ENCODE measurements at places on chromosomes 5 and 9.

DNA sequence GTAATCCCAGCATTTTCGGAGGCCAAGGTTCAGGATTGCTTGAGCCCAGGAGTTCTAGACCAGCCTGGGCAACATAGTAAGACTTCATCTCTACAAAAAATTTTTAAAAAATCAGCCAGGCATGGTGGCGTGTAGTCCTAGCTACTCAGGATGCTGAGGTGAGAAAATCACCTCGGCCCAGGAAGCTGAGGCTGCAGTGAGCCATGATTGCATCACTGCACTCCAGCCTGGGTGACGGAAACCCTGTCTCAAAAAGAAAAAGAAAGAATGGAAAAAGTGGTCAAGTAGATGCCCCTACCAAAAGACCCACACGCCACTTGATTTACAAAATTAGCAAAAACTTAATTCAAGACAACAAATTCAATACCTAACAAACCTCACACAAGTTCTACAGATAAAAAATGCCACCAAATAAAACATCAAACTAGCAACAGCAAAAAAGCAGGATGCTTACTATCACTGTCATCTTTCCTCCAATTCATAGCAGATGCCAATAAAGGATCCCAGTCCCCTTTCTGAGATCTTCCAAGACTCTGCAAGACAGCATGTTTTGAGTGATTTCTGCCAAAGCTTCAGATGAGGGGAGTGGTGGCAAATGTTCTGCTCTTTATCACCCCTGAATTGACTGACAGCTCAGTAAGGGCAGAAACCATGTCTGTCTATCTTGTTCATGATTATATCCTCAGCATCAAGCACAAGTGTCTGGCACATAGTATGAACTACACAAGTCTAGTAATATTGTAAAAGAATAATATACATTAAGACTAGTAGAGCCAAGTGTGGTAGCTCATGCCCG lies 34.2 kb upstream of the TESK1 start:
- DNase-seq: no peak

DNA sequence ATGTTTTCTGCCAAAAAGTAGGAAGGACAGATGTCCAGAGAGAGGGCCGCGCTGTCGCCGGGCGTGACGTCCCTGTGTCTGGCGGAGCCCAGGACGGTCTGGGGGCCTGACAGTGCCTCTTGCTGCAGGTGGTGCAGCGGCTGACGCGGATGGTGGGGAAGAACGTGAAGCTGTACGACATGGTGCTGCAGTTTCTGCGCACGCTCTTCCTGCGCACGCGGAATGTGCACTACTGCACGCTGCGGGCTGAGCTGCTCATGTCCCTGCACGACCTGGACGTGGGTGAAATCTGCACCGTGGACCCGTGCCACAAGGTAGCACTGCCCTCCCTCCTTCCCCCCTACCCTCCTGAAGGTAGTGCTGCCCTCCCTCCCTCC lies 7.8 kb downstream of the NELFB start:
- no peak for DNase-seq

- no peak for DNase-seq
These were observed 153.9 kb downstream of the MARCHF11 start for GRCh38 chr5:16025681-16026080.

GRCh38 chr5:5050801-5051200 lies 89.3 kb upstream of the ADAMTS16 start:
- no peak for DNase-seq

DNA sequence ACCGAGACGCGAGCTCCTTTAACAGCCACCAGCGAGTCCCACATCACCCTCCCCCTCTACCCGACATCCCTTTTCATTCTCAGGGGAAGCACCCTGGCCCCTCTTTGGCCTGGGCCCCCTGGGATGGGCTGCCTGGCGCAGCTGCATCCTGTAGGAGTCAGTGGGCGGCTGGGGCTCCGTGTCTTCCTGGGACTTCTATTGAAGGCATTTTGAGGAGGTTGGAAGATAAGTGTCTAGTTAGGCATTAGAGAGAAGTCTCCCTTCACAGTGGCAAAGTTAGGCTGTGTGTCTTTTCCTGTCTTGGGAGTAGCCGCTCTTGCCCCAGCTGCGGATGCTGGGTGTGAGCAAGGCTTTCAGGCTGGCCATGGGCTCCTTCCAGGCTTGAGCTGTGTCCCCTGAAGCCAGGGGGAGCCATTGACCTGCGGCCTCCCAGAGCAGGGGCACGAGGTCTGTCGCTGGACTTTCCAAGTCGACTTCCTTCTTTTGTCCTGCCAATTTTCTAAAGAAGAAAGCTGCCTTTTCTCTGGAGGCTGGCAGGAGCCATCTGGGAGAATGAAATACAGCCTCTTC lies 18.6 kb upstream of the NKD2 start:
- DNase-seq: no peak

GRCh38 chr5:132491368-132492364 lies 1.1 kb upstream of the IRF1 start:
- no peak for DNase-seq

DNA sequence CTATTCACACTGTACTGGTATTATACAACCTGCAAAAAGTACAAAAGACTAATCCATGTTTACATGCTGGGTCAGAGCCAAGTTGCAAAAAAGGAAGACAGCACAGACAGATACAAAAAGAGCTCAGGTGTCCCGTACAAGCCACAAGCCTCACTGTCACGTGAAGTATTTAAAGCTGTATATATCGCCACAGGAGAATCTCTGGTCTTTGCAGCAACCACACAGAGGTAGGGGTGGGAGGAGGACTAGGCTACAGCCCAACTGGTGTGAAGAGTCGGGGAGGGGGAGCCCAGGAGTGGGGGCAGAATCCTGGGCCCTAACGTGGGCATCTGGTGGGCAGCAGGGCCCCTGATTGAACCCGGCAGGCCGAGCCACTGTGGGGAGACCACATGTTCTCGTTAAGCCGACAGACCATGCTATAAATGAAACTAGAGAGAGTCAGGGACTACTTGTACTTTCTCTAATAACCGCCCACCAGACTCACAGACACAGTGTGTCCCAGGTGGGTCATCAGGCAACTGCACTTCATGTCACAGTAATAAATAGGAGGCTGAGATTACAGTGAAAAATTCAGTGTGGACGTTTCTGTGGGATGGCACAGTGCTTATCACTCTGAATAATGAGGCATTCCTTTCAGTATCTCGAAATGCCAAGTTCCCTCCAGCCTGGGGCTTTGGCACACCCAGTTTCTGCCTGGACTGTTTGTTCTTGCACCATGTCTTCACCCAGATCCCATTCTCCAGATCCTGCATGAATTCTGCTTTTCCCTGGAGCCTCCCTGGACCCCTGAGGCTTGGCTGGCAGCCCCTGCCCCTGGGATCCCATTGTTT lies 79.3 kb upstream of the SH3PXD2B start:
- DNase-seq: no peak

DNA sequence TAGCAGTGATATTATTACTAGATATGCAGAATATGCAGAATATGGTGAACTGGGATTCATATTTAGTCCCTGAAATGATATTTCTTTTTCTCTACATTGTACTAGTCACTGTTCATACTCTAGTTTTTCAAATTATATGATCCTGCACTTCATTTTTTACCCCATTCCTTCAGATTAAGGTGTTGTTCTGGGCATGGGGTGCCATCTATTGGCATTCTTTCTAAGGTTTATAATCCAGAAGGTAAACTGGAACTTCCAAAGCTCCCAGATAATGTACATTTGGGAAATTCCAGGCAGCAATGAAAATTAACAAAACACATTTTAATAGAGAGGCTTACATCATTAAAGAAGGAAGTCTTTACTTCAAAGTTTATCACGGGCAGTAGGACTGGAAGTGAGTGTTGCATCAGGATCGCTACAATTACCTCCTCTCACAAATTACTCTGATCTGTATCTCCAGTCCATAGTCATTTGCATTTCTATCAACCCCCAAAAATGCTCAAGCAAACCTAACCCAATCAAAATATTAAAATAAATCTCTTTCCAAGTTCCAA lies 12.5 kb downstream of the RFX3 start:
- no peak for DNase-seq

GRCh38 chr9:81849631-81850259 lies 78.5 kb upstream of the SPATA31D4 start:
- DNase-seq: no peak

DNA sequence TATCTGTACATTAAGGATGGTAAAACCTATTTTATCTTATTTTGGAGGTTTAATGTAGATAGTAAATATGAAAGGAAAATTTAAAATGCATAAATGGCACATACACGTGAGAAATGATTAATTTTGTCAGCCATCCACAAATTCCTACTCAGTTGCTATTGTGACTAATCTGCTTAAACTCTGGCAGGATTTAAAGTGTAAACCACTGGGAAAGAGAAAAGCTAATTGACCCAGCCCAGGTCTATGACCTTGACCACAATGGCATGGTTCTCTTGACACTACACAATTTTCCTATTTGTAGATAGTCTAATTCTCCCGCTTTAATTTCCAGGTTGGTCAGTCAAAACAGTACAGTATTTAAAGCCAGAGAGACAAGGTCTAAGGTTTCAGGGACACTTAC lies 459.0 kb upstream of the KLF4 start:
- no peak for DNase-seq

GRCh38 chr5:31819926-31820516 lies 181.1 kb downstream of the PDZD2 start:
- DNase-seq: no peak

DNA sequence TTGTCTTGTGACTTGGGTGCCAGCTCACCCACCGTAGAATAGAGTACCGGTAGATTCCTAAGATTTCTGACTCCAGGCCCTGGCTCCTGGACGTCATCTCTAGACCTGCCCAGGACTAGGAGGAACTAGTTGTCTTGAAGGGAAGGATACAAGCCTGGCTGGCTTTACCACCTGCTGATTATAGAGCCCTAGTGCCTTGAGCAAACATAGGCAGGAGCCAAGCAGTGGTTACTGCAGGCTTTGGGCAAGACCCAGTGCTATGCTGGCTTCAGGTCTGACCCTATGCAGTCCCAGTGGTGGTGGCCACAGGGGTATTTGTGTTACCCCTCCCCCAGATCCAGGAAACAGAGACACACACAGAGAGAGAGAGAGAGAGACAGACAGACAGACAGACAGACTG lies 606.2 kb downstream of the PDE4D start:
- no peak for DNase-seq

- DNase-seq: no peak
These were observed 53.4 kb downstream of the CDK5RAP2 start for GRCh38 chr9:120526534-120526933.

DNA sequence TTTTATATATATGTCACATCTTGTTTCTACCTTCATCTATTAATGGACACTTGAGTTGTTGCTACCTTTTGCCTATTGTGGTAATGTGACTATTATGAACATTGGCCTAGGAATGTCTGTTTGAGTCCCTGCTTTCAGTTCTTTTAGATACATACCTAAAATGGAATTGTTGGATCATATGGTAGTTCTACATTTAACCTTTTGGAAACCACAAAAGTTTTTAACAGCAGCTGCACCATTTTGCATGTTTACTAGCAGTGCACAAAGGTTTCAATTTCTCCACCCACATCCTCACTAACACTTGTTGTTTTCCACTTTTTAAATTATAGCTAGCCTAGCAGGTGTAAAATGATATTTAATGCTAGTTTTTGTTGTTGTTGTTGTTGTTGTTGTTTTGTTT lies 88.4 kb downstream of the GALNT10 start:
- no peak for DNase-seq

GRCh38 chr5:56831773-56832172 lies 16.4 kb downstream of the MAP3K1 start:
- no peak for DNase-seq

GRCh38 chr5:105806596-105806995 lies 1864.1 kb downstream of the EFNA5 start:
- no peak for DNase-seq

- no peak for DNase-seq
These were observed 914 bp downstream of the LCN6 start for GRCh38 chr9:136747161-136748060.

DNA sequence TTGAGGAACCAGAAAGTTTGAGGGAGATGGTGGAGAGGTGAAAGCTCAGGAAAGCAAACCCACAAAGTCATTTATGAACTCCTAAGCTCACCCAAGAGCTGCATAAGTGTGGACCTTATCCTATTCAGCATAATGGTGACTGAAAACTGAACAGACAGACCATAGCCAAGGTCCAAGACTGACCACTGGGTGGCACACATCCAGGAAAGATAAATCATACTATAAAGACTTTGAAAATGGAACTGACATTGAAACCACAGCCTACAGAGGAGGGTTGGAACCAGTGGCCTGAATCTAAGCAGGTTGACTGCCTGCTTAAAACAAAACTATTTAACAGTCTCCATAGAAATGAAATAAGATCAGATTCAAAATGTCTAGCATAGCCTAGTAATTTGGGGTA lies 121.0 kb upstream of the RGS7BP start:
- DNase-seq: no peak

GRCh38 chr9:22108581-22109370 lies 99.7 kb upstream of the CDKN2B start:
- no peak for DNase-seq

GRCh38 chr9:134781591-134782302 lies 98.9 kb upstream of the FCN2 start:
- no peak for DNase-seq

GRCh38 chr5:132866342-132867045 lies at the start of the genes GDF9 and UQCRQ:
Gene GDF9 (minus strand): TSS chr5:132866469. CDS start chr5:132864533, 1,936 bp downstream.
Gene UQCRQ (plus strand): TSS chr5:132866642. CDS start chr5:132866882, 240 bp downstream.
- peak; percentile 99 for DNase-seq

DNA sequence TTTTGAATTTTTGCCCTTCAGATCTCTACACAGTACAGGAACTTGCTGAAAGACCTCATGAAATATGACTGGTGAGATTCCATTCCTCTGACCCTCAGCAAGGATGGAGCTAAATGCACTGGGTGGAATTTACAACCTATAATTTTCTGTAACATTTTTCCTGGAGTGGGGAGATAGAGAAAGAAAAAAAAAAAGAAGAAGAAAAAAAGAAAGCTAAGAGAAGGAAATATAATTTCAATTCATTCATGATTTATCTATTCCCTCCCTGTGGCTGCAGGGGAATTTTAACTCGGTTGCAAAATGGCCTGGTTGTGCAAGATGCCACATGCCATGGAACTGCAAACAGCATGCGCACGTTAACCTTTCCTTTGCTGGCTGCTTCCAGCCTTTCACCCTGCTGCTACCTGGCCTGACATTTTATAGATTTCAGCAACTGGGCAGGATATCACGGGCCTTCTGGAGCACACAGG lies 155.4 kb downstream of the FSTL4 start:
- DNase-seq: no peak

DNA sequence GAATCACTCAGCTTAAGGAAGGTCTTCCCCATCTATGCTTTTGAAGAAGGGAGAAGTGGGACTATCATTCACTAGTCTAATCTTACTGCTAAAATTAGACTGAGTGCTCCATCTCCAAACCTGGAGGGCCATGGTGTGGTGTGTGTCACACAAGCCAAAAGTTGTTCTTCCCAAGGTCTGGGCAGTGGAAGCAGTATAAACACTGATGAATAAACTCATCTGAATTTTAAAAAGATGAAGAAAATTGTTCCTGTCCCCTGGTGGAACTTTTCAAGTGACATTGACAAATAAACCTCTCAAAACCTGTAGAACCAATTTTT lies 16.2 kb downstream of the STX17 start:
- DNase-seq: no peak

DNA sequence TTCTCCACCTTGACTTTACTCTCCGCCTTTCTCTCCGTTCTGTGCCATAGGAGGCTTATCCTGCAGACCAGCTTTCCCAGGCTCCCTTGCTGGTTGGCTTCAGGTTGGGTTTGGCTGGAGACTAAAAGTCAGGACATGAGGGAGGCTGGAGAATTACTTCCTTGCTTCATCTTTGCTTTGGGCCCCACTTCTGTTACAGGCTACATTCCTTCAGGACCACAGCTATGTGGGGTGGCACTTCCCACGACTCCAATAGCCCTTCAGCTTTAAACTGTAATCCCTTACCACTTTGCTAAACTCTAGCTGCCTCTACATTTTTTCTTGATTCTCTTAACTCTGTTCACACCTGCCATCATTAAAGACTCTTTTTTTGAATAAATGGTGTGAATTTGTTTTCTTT lies 186.7 kb upstream of the NR4A3 start:
- DNase-seq: peak; percentile 14
